ENCODE measurements at places on chromosomes 11 and 22.

DNA sequence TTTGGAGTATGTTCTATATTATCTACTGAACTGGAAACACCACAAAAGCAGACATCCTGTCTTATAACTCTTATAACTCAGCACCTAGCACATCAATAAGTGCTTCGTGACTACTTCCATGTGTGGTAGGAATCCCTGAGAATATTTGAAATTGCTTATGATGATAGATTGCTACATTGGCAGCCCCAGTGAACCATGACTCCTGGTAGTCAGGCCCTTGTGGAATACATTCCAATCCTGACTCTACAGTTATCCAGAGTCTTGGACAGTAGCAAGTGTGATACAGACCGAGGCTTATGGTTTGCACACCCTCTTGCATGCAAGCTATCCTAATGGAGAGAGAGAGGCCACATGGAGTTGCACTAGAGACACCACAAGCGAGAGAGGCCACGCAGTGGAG is 59.5 kb upstream of the PHF21A start:
- no peak for DNase-seq

GRCh38 chr11:65439331-65440181 is 17.0 kb downstream of the NEAT1 start:
- DNase-seq, result peak; percentile 33

GRCh38 chr11:32279672-32280071 is 155.7 kb downstream of the WT1 start:
- DNase-seq, result no peak

DNA sequence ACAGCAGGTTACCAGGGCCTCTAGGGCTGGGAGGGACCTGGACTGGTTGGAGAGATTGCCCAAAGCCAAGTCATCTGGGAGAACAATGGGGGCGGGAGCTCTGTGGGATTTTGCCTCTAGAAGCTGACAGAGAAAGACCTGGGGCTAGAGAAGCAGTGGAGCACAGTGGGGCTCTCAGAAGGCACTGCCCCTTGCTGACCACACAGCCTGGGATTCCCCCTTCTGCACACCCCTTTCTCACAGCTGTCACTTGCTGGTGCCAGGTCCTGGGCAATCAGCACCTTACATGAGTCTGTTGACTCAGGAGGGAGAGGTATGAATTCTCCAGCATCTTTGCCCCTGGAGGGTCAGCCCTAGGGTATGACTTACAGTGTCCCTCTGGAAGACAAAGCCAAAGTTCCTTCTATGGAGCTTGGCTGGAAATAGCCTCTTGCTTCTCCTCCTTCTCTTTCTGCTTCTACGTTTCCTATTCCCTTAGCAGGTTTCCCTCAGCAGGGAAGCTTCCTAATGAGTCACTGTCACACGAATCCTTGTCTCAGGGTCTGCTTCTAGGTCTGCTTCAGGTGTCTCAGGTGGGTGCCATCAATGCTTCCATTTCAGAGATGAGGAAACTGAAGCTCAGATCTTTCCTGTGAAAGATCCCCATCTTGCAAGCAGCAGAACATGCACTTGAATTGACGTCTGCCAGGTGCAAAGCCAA is 27.0 kb downstream of the GDPD5 start:
- no peak for DNase-seq

- DNase-seq, result no peak
Measured at GRCh38 chr11:96783311-96783710, 393.5 kb downstream of the JRKL start.

DNA sequence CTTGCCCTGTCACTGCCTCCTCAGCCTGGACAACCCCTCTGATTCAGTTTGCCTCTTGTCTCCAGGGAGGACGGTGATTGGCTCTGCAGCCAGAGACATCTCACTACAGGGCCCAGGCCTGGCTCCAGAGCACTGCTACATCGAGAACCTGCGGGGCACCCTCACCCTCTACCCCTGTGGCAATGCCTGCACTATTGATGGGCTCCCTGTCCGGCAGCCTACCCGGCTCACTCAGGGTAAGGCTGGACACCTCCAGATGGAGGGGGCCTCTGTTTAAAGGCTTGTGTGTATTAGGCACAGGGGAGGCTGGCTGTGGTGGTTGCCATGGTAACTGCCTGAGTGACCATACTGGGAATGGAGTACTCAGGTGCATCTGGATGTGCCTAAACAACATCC is 8.6 kb downstream of the PHLDB1 start:
- no peak for DNase-seq

GRCh38 chr11:61447601-61448551 is 18.0 kb downstream of the SDHAF2 start:
- no peak for DNase-seq

DNA sequence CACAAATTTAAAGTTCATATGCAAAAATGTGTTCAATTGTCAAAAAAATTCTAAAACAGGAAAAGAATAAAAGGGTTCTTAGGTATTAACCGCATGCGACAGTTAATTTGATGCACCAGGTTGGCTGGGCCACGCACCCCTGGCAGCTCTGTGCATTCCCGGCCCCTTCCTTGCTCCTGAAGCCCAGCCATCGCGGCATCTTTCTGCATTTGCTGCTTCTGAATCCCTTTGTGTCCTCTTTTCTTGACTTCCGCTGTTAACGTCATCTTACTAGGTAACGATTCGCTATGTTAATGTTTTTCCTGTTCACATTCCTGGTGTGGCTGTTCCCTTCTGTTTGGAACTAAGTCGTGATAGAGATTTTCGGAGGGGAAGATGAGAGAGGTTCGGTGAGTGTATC is 7.9 kb upstream of the KLHDC7B start:
- no peak for DNase-seq

GRCh38 chr11:75004215-75004614 is 15.5 kb downstream of the NEU3 start:
- DNase-seq, result no peak

GRCh38 chr22:23177197-23177596 is 3.1 kb upstream of the BCR start:
- no peak for DNase-seq

DNA sequence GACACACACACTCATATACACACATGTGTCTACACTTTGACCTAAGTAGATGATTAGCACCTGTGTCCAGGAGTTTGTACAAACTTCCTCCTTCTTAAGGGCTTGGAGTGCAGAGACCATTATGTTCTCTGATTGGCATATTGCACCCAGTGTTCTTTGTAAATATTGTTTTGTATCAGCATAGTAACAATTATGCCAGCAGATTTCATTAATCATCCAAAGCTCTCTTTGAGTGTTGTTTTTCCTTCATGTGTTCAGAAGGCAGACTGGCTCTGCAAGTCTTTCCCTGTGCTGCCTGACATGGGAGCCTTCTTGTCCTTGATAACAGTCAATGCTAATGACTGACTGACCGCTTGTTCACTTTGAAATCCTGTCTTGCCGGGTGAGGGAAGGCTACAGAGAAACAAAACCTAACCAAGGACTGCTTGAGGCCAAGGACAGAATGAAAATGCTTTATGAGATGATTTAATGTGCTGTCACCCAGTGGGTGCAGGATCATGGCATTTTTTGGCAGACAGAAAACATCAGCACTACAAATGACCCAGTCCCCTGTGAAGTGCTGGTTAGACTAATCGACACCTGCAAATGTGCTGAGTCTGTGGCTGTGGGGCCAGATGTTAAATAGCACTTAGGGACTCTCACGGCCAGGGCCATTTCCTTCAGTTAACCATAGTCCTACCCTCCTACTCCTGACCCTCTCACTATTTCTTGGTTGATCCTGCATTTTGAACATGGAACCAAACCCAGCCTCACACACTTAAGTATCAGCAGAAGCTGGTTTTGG is 6.6 kb upstream of the BARX2 start:
- DNase-seq, result no peak

- no peak for DNase-seq
Measured at GRCh38 chr11:67056267-67057204, at the start of gene RHOD. RHOD (plus strand) TSS chr11:67056847; CDS start chr11:67056903, 56 bp downstream.

- no peak for DNase-seq
Measured at GRCh38 chr11:85951428-85952107, 96.4 kb downstream of the CCDC83 start.

GRCh38 chr22:50739894-50740293 is 1.9 kb downstream of the ACR start:
- no peak for DNase-seq

DNA sequence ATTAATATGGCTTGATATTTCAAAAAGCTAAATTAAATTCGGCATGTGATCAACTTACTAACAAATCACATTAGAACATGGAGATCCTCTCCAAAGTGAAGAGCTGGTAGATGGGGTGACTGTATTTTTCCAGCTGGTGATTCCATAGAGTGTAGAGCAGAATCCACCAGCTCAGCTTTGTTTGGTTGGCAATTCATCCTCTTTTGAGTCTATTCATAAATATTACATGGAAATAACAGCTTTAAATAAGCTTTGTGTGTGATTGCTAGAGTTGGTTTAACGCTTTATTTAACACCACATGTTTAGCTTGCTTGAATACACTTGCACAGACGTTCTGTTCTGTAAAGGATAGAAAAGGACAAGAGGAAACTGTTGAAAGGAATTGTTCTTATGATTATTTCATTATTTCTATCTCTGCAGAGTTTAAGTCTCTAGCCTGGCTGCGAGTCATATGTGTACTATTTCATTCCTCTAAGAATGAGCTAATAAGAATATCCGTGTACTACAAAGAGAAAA is 738.3 kb upstream of the KIRREL3 start:
- DNase-seq, result no peak

GRCh38 chr22:46846150-46846831 is 83.8 kb downstream of the TBC1D22A start:
- no peak for DNase-seq

DNA sequence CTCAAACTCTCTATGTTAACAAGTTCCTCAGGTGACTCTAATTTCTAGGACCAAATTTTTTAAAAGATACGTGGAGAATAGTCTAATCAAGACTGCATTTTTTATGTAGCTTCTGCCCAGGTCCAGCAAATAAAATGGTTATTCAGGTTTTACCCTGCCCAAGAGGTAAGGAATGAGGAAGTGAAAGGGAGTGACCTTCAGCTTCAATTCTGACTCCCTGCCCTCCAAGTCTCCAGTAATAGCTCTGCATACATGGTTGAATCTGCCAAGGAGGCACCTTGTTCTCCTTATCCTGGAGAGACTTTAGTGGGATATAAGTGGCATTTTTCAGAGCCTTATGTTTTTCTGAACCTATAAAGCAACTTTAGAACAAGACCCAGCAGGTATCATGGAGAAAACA is 15.5 kb downstream of the MUC15 start:
- DNase-seq, result no peak

GRCh38 chr11:120594746-120595145 is 83.2 kb downstream of the GRIK4 start:
- DNase-seq, result no peak

GRCh38 chr11:96267001-96267495 is 75.9 kb downstream of the MAML2 start:
- DNase-seq, result no peak

GRCh38 chr22:31398231-31398630 is 1.2 kb upstream of the DRG1 start:
- no peak for DNase-seq

DNA sequence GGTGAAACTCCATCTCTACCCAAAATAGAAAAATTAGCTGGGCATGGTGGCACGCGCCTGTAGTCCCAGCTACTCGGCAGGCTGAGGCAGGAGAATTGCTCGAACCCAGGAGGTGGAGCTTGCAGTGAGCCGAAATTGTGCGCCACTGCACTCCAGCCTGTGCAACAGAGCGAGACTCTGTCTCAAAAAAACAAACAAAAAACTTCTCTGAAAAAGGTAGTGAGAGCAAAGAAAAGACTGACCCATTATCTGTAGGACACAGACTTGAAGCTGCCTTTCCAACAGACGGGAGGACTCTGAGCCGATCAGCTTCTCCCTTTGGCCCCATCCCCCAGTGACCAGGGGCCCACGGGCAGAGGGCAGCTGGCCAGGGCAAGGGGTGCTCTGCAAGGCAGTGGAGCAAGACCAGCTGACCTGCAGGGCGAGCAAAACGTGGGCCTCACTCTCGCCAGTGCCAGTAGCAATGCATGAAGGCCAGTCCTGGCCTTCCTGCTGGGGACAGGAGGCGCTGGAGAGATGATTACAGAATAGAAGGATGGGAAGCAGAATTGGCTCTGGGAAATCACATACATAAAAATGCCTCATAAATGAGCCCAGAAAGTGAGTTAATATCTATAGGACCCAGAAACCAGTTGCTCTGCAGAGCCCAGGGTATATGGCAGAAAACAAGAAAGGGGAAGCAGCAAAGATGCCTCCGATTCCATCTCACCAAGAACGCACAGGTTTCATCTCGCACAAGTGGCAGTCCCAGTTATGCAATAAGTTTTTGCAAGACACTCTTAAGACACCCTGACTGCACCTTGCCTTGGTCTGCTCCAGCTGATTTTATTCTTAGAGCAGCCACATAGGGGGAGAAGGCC is 2.8 kb downstream of the EHD1 start:
- DNase-seq, result no peak

GRCh38 chr11:68751004-68751325 is 355 bp downstream of the TESMIN start:
- DNase-seq, result no peak

DNA sequence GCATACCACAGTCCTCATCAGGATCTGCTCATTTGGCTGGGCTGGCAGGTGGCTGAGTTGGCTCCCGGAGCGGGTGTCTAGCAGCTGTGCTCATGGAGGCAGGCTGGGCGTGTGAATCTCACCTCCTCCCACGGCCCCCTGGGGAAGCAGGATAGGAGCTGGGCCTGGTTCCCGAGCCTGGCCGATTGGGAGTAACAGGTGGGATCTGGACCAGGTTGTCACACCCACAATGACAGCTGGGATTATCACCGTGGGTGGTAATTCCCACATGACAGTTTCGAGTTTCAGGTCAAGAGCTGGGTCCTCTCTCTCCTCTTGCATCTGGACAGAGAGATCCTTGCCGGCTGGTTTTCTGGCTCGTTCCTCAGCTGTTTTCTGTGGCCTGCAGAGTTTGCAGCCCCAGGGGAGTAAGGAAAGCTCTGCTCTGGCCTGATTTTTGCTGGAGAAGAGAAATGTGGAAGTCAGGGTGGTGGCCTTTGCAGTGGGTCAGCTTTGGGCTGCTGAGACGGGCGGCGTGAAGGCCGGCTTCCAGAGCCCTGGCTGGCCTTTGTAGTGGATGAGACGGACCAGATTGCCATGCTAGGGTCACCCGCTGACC is 57.0 kb downstream of the BCR start:
- DNase-seq, result no peak

DNA sequence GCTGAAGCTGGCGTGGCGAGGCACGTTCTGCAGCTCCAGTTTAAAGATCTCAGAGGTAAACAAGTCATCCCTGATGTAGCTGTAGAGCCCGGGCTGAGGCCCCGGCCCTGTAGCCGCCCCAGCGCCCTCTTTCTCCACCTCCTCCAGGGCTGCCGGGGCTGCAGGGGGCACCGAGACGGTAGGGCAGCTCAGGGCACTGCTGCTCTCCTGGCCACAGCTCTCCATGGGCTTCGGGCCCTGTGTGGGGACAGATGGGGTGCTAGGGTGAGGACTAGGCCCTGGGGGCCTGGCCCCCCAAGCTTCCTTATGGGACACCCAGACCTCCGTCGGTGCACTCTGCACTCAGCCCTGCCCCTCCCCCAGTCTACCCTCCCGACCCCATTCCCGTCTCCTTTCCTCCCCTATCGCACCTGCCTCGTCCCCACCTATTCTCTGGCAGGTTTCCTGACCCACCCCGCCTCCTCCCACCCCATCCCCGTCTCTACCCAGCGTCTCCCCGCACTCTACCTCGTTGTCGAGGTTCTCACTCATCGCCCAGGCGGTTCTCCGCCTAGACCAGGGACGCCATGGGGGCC is 559 bp downstream of the RANBP1 start:
- no peak for DNase-seq

GRCh38 chr11:21949763-21950413 is 243.0 kb upstream of the ANO5 start:
- DNase-seq, result no peak

- no peak for DNase-seq
Measured at GRCh38 chr11:64094463-64095260, 58.9 kb downstream of the FLRT1 start.

All from GM06990 (cell line).